ENCODE measurements at places on chromosomes 13 and 19.

DNA sequence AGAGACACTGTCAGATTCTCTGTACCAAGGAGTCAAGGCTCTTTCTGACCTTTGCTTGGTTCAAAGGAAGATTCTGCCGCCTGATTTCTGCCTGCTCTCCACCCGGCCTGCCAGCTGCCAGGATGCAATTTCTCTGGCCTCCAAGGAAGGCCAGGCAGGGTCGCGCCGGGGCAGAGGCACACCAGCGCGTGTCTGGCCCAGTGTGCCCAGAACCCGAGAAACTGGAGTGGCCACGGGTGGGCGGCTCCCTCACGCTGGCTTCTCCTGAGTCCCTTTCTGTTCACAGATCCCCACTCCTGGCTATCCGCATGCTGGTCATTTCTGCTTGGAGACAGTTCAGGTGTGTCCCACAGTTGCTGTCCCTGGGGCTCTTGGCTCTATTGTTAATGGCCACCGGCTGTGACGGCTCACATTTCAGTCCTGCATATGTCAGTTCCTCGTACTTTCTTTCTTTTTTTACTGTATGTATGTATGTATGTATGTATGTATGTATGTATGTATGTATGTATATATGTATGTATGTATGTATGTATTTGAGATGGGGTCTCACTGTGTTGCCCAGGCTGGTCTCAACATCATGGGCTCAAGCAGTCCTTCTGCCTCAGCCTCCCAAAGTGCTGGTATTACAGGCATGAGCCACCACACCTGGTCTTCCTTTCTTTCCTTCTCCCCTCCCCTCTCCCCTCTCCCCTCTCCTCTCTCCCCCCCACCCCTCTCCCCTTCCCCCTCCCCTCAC, 16.9 kb downstream of the TMPRSS9 start:
- no peak for DNase-seq

DNA sequence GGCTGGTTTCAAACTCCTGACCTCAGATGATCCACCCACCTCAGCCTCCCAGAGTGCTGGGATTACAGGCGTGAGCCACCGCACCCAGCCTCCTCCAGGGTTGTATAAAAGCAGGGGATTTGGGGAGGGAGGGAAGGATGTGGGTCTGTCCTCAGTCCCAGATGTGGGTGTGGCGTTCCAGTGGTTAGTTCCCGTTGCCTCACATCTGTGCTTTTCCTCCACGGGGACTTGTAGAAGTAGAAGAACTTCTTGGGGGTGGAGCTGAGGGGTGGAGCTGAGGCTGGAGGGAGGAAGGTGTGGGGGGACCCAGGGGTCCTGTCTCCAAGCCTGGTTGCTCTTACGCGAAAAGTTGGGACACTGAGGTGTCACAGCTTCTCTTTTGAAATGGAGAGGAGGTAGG, 514 bp upstream of the MCEMP1 start:
- no peak for DNase-seq

DNA sequence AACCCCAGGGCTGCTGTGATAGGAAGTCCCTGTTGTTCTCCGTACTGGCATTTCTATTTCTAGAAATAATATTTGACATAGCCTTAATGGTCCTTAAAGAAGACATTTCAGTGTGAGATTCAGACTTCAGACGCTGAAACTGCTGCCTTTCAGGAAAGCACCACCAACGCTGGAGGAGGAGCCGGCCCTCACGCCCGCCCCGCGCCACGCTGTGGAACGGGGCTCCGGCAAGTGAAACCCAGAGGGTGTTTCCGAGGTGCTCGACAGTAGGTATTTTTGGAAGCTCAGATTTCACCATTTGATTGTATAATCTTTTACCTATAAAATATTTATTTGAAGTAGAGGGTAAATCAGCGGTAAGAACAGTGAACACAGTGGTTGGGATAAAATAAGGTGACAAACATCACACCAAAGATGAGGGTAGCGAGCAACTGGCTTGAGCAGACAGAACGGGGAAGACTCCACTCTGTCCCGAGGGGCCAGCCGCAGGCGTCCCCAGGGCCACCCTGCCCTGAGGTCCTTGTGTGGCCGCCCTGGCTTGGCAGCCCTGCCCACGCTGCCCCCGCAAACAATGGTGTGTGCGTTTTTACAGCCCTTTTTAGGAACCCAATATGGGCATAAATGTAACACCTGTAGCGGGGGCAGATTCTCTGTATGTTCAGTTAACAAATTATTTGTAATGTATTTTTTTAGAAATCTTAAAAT, 85.6 kb upstream of the MCF2L start:
- DNase-seq, result no peak

- DNase-seq, result peak; percentile 84
Observed at GRCh38 chr13:27504868-27505194, 54.5 kb upstream of the MTIF3 start.

GRCh38 chr19:11418549-11419506, at the start of gene RGL3:
Gene RGL3 (minus strand): TSS chr19:11419314. CDS start chr19:11419278, 36 bp downstream.
- peak; percentile 46 for DNase-seq

GRCh38 chr19:38709671-38710415, 34.4 kb downstream of the CAPN12 start:
- no peak for DNase-seq

DNA sequence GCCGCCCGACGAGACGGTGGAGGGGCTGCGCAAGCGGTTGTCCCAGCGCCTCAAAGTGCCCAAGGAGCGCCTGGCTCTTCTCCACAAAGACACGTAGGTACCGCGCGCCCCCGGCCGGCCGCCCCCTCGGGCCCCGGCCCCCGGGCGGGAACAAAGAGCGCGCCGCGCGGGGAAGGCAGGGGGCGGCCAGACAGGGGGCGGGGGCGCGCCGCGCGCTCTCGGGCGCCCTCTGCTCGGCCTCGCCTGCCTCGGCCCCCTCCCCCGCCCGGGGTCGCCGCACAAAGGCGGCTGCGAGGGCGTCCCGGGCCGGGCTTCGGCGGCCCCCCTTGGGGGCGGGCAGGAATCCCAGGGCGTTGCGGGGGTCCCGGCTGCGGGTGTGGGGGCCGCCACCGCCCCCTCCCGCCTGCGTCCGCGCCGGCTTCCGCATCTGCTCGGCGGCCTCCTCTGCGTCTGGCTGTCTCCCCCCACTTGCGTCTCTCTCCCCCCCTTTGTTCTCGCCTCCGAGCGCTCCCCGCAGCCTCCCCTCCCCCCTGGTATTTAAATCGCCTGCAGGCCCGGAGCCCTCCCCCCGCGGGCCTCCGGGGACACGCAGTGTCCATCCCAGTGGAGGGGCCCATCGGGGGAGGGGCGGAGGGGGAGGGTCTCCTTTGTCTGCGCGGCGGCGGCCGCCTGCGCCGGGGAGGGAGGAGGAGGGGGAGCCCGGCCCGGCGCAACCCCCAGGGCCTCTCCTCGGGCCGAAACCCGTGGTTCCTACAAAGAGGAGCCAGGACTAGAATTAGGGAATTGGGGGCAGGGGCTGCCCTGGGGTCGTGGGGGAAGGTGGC, 2.3 kb downstream of the MIDN start:
- DNase-seq, result peak; percentile 21

DNA sequence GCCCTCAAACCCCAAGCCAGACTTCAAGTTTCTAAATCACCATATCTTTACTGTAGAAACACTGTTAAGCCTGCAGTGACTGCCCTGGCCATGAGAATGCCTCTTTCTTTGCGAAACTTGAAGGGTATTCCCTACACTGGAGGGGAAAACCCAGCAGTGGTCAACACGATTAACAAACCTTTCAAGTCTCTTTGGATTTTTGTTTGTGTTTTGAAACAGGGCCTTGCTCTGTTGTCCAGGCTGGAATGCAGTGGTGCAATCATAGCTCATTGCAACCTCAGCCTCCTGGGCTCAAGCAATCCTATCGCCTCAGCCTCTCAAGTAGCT, 17.4 kb upstream of the POMP start:
- no peak for DNase-seq

GRCh38 chr13:75907044-75907443, 270.9 kb downstream of the LMO7 start:
- no peak for DNase-seq

GRCh38 chr13:114049026-114049425, 75.2 kb upstream of the C13orf46 start:
- DNase-seq, result no peak

GRCh38 chr13:104372095-104372655, 1306.0 kb upstream of the SLC10A2 start:
- DNase-seq, result no peak
